ENCODE measurements at places on chromosomes 11 and 22.

- no peak for DNase-seq
Measured at GRCh38 chr11:7657306-7658025, 15.8 kb downstream of the CYB5R2 start.

DNA sequence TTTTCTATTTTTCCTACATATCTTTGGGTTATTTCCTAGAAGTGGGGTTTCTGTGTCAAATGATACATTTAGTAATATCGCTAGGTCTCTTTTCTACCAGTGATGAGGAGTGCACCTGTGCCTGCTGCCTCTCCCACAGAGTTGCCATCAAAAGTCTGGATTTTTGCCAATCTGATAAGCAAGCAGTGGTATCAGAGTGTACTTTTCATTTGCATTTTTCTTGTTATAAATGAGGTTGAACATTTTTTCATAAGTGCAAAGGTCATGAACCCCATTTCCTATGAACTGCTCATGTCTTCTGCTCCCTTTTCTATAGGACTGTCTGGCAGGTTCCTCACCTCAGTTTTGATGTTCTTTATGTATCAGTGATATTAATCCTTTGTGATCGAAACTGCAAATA, 1.7 kb downstream of the TRPM5 start:
- no peak for DNase-seq

DNA sequence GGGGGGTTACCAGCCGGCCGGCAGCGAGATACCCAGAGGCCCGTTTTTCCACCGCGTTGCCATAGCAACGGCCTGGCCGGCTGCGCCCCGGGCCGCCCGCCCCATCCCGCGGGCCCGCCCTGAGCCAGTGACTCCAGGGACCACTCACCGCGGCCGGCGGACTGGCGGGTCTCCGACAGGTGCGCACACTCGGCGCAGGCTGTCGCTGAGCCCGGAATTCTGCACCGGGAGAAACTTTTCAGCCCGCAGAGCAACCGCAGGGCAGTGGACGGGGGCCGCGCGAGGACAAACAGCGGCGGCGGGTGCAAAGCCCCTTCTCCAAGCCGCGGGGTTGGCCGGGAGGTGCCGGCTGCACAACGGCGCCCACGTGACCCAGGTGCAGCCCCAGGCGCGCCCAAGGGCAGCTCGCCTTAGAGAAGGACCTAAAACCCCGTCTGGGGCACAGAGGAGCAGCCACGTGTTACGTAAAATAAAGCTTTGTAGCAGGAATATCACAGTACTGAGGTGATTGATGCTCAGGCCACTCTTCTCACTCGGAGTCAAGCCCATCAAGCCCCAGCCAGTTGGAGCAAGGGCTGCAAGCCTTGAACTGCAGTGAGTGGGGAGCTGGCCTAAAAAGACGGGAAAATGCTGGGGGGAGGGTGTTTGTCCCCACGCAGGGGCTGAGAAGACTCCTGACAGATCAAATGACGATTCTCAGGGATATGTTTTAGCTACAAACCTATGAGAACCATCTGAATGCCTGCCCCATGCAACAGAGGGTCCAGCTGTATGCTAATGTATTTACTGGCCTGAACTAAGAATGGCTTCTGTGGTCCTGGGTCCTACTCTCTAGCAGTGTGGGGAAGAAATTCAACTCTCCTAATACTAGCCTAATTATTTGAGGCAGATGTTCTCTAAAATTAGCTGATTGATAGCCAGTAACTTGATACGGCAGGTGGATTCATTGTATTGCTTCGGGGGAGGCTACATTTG, at the start of gene STK33:
Gene STK33, minus strand, starts transcription at position 294 of the 975 bp plus-strand sequence. CDS start 119,323 bp downstream, outside the sequence.
- DNase-seq = peak; percentile 77

- DNase-seq = no peak
Measured at GRCh38 chr11:80443177-80443576, 1002.3 kb upstream of the TENM4 start.

- DNase-seq = no peak
Measured at GRCh38 chr11:32571039-32571438, 12.6 kb upstream of the EIF3M start.

DNA sequence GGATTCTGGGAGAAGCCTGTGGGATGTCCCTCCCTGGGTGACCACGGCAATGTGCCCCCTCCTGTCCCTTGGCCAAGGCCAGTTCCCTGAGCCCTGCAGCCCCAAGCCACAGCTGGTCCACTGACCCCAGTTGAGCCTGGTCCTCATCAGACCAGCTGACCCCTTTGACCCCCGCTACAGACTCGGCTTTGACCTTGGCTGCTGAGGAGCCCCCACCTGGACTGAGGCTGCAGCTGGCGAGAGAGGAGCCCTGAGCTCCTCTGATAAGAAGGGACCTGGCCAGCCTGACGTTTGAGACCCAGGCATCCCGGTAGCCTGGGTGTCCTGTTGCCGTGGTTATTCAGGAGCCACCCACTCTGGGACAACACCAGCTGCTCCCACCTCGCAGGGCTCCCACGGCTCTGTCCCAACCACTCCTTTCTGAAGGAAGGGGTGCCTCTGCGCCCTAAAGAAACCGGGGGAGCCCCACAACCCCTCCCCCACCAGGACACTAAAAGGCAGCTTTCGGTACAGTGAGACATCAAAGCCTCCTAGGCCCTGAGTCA, 3.0 kb downstream of the ASCL2 start:
- no peak for DNase-seq

- DNase-seq = no peak
Measured at GRCh38 chr22:17548010-17548755, 15.1 kb upstream of the SLC25A18 start.

DNA sequence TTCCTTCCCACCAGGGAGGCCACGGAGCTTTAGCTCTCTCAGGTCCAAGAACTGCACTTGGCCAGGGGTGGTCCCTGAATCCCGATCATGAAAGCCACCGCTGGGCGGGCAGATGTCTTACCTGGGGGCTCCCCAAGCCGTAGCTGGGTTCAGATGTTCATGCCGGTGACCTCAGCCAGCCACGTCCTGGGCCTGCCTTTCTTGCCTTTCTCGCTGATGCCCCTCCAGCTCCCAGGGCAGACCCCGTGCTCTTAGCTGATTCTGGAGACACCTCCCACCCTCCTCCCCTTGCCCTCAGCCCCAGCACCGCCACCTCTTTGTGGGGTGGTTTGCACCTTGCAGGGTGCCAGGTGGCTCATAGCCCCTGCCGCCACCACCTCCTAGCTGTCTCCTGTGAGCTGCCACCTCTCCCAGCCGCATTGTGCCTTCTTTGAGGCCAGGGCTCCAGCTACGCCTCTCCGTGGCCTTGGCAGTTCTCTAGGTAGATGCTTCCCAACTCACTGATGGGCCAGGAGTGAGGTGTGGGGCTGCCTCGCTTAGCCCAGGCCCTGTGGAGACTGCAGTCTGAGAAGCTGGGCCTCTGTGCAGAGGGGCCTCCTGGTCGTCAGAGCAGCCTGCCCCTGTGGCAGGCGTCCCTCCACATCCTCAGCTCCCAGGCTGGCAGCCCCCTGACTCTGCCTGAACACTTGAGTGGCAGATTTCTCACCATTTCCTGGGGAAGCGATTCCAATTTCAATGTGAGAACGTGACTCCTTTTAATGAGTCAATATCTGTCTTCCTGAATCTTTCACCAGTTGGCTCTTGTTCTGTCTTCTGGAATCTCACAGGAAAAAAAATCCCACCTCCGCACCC, 97.6 kb upstream of the B3GAT1 start:
- DNase-seq = no peak

GRCh38 chr11:15275141-15275540, 160.4 kb downstream of the INSC start:
- DNase-seq = no peak

GRCh38 chr22:44805711-44806110, 53.3 kb downstream of the ARHGAP8 start:
- no peak for DNase-seq

DNA sequence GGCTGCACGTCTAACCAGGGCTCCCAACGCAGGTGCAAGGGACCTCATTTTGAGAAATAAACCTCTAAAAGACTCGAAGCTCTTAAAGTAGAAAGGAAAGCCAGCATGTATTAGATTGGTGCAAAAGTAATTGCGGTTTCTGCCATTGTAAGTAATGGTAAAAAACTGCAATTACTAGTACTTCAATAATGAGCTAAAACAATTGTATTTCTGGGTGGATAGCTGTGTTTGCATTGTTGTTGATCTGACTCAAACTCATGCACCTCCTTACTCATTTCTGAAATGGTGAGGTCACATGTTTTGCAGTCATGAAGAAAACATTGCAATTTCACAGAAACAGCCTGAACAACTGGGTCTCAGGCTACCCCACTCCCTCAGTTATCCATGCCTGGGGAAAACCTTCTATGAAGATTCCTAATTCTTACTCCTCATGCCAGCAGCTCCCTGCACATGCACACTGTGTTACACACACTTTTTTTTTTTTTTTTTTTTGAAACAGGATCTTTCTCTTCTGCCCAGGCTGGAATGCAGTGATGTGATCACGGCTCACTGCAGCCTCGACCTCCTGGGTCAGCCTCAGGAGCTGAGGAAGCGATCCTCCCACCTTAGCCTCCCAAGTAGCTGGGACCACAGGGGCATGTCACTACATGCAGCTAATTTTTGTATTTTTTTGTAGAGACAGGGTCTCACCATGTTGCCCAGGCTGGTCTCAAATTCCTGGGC, 24.6 kb downstream of the VWCE start:
- no peak for DNase-seq

GRCh38 chr11:128303383-128303782, 284.0 kb downstream of the ETS1 start:
- DNase-seq = no peak

GRCh38 chr11:87368151-87368550, 330.4 kb downstream of the TMEM135 start:
- no peak for DNase-seq

DNA sequence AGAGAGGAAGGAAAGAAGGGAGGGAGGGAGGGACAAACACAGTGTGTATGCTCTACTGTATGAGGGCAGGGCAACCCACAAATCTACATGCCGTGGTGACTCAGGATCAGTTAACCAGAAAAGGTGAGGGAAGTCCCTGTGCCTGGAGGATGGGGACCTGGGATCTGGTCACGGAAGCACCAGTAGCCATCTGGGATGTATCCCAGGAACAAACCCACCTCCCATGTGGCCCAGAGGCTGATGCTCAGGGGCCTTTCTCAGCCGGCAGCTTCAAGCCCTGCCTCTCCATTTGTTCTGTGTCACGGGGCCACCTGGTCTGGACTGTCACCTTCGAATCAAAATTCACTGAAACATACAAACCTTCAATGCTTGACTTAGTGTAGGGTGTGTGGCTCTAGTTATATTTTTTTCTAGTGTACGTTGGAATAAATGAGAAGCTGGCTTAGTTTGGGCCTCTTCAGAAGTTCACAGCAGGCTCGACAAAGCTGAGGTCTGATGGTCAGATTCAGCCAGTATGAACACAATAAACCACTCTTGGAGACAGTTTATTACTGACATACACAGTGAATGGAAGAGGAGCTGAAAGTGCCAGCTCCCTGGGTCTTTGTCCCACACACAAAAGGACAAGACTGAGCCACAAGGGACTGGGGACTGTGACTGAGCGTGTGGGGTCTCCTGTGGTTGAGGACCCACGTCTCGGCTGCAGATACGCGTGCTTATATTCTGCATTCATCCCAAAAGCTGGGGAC, 23.5 kb upstream of the RTL6 start:
- DNase-seq = no peak

DNA sequence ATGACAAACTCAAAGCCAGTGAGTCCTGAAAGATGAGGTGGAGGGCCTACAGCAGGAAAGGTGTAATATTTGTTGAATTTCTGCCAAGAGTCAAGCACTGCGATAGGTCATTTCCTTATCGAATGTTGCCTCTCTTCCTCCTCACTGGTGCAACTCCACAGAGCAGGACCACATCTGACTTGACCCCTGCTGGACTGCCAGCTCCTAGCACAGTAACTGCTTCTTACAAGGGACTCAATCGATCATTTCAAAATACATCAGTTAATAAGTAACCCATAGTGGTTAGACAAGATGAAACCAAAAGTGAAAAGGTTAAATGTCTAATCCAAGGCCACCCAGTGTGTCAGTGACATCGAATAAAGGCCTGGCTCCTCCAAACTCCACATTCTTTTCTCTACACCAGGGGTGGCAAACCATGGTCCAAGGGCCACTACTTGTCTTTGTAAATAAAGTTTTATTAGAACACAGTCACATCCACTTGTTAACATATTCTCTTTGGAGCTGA, 98.5 kb upstream of the CSNK2A3 start:
- DNase-seq = no peak

- DNase-seq = no peak
Measured at GRCh38 chr11:75328426-75329277, 22.8 kb downstream of the ARRB1 start.

- DNase-seq = no peak
Measured at GRCh38 chr11:84452211-84452610, 1166.0 kb upstream of the CCDC90B start.

- DNase-seq = no peak
Measured at GRCh38 chr22:25875461-25875860, 133.5 kb downstream of the MYO18B start.

DNA sequence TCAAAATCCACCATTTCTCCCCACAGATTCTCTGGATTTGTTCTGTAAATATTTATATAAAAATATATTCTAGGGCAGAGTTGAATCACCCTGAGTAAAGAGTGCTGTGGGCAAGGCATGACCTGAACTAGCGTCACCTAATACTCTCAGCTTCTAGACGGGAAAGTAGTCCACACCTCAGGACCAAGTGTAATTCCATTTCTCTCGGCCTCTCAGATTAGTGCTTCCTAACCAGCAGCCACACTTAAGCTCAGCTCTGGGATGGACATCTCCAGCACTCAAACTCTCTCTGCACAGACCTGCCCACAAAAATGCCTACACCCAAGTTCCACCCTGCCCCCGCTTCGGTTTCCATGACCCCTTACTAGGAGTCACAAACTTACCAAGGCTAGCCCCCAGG, 5.3 kb downstream of the SPTBN2 start:
- no peak for DNase-seq

GRCh38 chr11:97955595-97955994, 1065.2 kb upstream of the CNTN5 start:
- no peak for DNase-seq

DNA sequence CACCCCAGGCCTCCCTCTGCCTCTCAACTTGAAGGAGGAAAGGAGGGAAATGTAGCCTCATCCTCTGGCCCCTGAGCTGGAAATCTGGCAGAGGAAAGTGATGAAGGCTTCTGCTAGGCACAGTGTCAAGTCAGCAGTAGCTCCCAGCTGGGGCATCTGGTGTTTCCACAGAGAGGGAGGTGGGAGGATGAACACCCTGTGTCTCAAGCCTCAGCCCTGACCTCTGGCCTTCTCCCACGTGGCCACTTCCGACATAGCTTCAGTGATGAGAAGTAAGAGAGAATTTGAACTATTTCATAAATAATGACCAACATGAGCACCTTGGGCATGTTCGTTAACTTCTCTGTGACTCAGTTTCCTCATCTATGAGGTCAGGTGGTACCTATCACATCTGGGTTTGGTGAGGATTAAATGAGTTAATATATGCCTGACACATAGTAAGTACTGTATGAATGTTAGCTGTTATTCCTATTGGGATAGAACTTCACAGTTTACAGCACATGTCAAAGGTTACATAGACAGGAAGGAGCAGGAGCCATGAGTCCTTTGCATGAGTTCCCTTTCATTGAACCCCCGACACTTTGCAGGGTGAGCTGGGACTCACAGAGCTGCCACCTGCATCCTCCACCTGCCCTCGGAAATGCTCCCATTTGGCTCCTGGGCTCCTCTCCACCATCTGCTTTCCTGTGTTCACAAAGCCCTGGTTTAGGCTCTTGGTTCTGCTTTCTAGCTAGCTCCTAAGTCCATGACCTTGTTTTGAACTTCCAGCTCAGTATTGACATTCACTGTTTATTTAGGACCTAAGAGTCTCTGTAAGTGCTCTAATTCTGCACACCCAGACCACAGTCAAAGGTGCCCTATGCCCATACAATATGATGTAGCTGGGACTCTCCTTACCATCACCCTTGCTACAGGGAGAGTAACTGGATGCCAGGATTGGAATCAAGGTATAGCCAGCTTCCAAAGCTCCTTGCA, 61.7 kb downstream of the CSNK2A3 start:
- DNase-seq = no peak

- DNase-seq = no peak
Measured at GRCh38 chr22:21984793-21985192, 2.2 kb upstream of the TOP3B start.

Measured in germinal center (tissue), 1 donor.